ELR (cell line): ENCODE measurements at places on chromosomes 2 and 18.

DNA sequence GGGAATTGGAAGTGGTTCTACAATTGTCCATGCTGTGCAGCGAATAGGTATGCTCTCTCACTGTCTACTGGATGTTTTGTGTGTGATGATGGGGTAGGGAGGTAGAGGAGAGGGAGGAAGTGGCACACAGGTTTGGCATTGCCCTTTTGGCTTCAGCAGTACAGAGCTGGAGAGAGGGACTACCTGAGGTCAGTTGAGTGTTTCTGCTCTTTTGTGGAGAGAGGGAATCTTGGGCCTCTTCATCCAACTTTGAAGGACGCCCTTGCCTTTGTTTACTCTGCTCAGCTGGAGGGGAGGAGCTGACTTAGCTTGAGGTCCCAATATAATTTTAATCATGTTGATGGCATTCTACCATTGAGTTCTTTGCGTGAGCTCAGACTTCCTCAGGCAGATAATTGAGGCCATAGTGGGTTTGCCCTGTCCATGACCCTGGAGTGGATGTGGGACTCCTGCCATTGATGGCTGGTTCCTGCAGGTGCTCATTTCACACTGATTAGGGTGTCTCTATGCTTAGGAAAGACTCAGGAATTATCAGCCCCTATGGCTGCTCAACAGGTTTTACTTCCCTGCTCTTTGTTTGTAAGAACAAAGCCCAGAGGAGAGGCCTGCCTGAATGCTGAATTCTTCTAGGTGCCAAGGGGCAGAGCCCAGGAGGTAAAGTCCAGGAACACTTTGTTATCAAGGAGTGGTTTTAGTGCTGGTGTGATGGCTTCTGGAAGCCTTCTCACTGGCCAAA, 7.2 kb downstream of the RPIA start:
- DNase-seq: no peak

DNA sequence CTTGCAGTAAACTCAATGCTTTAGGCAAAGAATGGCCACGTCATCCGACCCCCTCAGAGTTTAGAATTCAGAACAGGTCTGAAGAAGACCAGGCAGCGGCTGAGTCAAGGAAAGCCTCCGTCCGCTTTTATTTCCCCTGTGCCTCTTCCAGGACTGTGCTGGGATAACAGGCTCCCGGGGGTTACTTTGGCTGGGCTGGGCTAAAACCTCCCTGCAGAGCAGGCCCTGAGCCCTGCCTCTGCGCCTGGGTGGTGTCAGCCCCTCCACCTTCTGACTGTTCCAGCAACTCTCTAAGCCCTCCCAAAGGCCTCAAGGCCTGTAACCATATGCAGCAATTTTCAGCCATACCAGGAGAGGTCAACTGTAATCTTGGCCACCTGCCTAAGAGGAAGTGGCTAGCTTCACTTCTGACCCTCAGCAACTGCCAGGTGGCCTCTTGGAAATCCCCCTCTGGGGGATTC, 166.5 kb downstream of the RPIA start:
- peak; percentile 60 for DNase-seq

GRCh38 chr18:49924293-49924983, 111.1 kb upstream of the ACAA2 start:
- DNase-seq: no peak

GRCh38 chr18:36464126-36464651, 166.7 kb downstream of the FHOD3 start:
- no peak for DNase-seq

GRCh38 chr2:62669180-62669579, 36.3 kb upstream of the EHBP1 start:
- DNase-seq: no peak

DNA sequence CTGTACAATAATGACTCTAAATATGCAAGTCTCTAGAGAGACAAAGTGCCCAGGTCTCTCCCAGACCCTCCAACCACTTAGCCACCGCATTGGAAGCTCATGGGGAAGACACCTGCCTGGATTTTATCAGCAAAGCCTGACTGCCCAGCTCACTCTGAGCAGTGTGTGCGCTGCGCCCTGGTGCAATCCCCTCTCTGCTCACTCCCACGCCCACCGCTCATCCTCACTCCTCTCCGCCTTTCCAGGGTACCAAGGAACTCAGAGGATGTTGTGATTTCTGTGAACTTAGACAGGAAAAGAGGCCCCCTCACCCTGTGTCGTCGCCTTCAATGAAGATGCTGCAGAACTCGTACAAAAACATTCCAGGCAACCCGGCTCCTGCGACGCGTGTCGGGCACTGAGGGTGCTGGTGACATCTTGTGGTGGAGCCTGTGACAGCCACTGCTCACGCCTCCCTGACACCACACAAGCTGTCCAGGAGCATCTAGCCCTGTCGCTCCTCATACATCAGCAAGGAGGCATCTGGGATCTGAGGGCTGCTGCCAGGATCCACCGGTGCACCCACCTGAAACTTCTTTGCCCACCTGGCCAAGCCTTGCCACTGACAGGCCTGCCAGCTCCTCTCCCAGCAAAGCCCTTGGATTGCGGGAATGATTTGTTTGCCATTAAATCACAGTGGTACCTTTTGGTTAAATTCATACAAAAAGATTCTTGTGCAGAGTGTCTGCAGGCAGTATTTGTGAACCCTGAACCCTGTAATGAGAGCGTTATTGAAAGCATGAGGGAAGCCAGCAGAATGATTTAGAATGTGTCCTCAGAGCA, 220.4 kb downstream of the ZNF516 start:
- DNase-seq: peak; percentile 5
